Activated naive CD4-positive, alpha-beta T cell treated with anti-CD3 and anti-CD28 coated beads, Interleukin-2, amount 10 ng/mL, durations not matched to agents 5 hours and 36 hours (primary cell): ENCODE measurements at places on chromosomes 3 and 15. TPM values are rescaled to one million over a fixed set of nuclear protein-coding genes. Genes with fewer than 3 reads are reported as not detected.

Gene LRRC2
- total RNA-seq, result 0.55 TPM

Gene CCDC54
- total RNA-seq, result not detected

Gene HYAL1
- total RNA-seq, result 0.40 TPM

Gene CDHR4
- total RNA-seq, result not detected

Gene HIGD2B
- 0.22 TPM for total RNA-seq

Gene LINS1
- total RNA-seq, result 90.5 TPM

Gene UNC45A
- total RNA-seq, result 68.9 TPM

Gene ZNF860
- total RNA-seq, result not detected

Gene ASB14
- total RNA-seq, result not detected

Gene TMEM158
- total RNA-seq, result not detected

Gene PCSK6
- 2.3 TPM for total RNA-seq

Gene NEK11
- total RNA-seq, result 1.1 TPM

Gene RPL15
- 2,164 TPM for total RNA-seq

Gene MESP1
- total RNA-seq, result 1.4 TPM

Gene GCSAM
- total RNA-seq, result 27.3 TPM

Gene SPINK8
- not detected for total RNA-seq

Gene CADM2
- not detected for total RNA-seq

Gene COL6A5
- total RNA-seq, result not detected

Gene GPR171
- 242 TPM for total RNA-seq

Gene DUOXA2
- not detected for total RNA-seq

Gene CILP
- 0.05 TPM for total RNA-seq

Gene OR5K2
- total RNA-seq, result not detected

Gene IGSF10
- total RNA-seq, result not detected

Gene SCG3
- not detected for total RNA-seq

Gene ST6GAL1
- 153 TPM for total RNA-seq

Gene CLDN11
- total RNA-seq, result 0.10 TPM

Gene ACVR2B
- total RNA-seq, result 6.0 TPM
